ENCODE measurements at places on chromosomes 5 and 9.

DNA sequence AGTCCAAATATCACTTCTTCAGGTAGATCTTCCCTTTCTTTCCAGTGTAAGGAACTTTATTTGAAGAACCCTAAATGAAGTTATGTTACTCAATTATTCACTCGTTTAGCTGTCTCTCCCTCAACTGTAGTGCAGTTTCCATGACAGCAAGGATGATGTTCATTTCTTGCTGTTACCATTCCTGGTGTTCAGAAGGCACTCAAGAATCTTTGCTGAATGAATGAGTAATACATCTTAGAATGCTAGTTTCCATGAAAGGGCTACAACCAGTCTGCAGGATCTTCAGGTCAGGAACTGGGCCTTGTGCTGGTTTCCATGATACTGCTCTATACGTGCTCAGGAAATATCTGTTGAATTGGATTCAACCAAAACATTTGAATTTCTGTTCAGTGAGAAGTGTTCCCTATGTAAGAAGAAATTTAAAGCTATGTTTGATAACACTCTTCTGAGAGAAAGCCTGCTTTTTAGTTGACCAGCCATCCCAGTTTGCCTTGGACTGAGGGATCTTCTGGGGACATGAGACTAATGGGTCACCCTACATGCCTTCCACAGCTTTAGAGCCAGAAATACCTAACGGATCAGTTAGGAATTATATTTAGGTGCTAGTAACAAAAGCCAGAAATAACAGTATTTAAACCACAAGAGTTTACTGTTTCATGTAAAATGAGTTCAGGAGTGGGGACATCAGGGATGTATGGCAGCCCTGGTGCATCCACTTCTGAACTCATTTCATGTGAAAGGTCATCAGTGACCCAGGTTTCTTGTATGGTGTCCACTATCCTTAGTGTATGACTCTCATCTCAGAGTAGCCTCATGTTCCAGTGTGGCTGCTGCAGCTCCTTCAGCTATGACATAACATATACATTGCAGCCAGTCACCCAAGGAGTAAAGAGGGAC, 500.1 kb upstream of the SGCD start:
- no peak for DNase-seq

GRCh38 chr9:134770972-134771971, 109.3 kb upstream of the FCN2 start:
- no peak for DNase-seq

- no peak for DNase-seq
These were observed 54.8 kb downstream of the MYO10 start for GRCh38 chr5:16881251-16881650.

DNA sequence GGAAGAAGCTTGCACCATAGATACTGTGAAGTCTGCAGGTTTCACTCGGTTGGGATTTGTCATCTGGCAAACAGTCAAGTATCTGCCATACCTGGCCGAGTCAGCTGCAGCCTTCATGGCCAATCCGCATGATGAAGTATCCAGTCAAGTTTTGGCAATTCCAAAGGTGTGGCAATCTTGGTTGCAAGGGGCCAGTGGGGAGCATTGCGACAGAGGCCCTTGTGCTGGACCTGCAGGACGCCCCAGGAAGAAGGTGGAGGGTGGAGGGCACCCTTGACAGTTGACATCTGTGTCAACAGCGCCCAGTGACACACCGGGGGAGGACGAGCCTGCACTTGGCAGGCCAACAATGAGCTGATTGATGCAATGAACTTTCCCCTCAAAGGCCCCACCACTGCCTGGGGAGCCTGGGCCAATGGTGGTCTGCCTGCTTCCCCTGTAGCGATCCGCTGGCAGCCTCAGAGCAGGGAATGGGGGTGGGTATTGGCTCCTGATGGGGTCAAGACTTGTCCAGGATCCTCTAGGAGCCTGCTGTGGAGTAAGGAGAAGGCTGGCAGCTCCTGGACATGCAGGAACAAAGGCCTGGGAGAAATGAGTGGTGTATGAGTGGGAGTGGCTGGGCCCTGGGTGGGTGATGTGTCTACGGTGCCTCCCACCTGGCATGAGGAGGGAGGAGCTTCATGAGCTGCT, 122.8 kb upstream of the PITX1 start:
- DNase-seq: no peak

GRCh38 chr9:129722913-129723312, 29.9 kb downstream of the PTGES start:
- DNase-seq: no peak

DNA sequence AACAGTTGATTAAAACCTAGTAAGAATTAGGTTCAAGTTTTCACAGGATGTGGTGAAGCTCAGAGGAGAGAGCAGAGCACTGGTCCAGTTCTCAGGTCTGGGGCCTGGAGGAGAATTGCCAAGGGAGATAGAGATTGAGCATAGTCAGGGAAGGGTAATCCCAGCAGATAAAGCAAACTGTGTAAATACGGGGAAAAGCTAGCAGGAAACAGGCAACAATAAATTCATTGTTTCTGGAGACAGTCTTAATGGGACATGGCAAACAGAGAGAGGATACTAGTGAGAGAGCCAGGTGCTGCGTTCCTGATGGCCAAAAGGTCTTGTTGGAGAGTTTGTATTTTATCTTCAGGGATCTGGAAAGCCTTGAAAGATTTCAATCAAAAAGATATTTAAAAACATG, 333.0 kb downstream of the PDE4D start:
- DNase-seq: no peak

DNA sequence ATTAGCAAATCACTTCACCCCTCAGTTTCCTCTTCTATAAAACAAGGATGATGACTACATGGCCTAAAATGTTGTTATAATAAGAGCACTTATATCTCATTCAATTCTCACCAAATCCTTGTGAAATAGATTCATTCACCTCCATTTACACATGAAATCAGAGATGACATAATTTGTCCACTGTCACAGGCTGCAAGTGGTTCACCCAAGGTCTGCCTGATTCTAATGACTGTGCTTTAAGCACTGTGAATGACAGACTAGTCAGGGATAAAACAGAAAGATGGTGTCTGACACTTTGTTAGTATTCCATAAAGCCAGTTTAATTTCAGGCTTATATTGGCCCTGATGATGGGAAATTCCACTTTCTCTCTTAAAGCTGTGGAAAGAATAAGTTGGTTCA, 209.5 kb downstream of the MAPKAP1 start:
- DNase-seq: no peak

DNA sequence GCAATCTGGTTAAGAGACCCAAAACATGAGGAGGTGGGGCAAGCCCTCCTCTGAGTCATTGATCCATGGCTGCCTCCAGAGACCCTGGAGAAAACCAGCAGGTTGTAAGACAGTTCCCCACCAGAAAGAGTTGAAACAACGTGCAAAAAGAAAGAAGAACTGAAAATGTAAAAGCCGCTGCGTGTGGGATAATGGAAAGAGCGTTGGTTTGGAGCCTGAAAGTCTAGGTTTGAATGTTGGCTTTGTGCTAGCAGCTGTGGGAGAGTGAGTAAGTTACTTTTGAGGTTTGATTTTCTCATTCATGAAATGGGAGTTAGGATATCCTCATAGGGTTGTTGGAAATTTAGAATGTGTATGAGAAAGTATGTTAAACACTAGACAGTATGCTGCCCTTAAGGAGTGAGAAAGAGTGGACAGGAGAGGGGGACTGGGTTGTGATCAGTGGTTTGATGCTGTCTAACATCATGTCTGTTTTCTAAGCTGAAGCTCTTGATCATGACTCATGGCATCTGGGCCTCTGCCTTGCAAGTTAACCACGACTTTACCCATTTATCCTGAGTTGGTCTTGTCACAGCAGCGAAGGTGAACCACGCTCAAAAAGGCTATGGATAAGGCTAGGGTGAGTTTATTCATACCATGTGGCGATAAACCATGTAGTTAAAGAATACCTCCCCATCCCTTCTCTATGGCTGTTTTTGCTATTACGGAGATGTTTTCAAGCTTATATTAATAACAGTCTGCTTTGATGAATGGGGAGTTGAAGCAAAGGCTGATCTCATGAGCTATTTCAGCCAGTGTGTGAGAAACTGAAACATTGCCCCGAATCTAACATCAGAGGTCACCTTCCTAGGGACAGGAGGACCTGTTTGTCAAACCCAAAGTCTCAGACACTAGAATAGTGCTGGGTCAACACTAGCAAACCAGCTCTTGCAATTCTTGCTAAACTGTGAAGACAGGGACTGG, 41.3 kb downstream of the ZNF366 start:
- DNase-seq: no peak

All from AG04449 (cell line).